Mesenteric fat pad (tissue), 1 donor: ENCODE measurements at places on chromosomes 11 and 22. TPM values are rescaled to one million over a fixed set of nuclear protein-coding genes. Genes with fewer than 3 reads are reported as not detected.
A peak's percentile ranks its signal among the peaks of the same experiment; 100 is the strongest.

GRCh38 chr11:69311767-69312385 is 17.9 kb downstream of the MYEOV start:
- peak; percentile 85 for DNase-seq

- DNase-seq, result no peak
Measured at GRCh38 chr11:72244060-72244360, at the start of gene PHOX2A. TSS of gene PHOX2A (minus strand) at chr11:72244176. CDS start at chr11:72244004, 172 bp downstream.

- DNase-seq, result no peak
Measured at GRCh38 chr11:13242564-13242963, 35.0 kb upstream of the BMAL1 start.

GRCh38 chr11:73426219-73426850 is 50.1 kb downstream of the RELT start:
- no peak for DNase-seq

GRCh38 chr22:34934261-34934660 is 131.7 kb upstream of the ISX start:
- DNase-seq, result no peak

- no peak for DNase-seq
Measured at GRCh38 chr22:32713737-32714457, 87.6 kb upstream of the TIMP3 start.

DNA sequence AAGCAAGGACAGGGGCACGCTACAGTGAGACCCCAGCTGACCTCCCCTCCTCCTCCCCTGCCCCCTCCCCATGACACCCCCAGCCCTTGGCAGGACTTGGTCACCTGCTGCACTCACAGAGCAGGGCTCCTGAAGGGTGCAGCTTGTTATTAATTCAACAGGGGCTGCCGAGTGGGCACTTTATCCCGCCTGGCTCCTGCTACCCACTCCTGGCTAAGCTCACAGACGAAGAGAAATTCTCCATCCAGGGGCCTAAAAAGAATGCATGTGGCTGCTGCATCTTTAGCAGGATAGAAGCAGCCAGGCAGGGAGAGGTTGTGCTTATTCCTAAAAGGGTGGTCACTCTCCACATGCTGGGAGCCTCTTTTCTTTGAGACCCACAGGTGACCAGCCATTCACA is 40.3 kb downstream of the GALNT18 start:
- DNase-seq, result no peak

DNA sequence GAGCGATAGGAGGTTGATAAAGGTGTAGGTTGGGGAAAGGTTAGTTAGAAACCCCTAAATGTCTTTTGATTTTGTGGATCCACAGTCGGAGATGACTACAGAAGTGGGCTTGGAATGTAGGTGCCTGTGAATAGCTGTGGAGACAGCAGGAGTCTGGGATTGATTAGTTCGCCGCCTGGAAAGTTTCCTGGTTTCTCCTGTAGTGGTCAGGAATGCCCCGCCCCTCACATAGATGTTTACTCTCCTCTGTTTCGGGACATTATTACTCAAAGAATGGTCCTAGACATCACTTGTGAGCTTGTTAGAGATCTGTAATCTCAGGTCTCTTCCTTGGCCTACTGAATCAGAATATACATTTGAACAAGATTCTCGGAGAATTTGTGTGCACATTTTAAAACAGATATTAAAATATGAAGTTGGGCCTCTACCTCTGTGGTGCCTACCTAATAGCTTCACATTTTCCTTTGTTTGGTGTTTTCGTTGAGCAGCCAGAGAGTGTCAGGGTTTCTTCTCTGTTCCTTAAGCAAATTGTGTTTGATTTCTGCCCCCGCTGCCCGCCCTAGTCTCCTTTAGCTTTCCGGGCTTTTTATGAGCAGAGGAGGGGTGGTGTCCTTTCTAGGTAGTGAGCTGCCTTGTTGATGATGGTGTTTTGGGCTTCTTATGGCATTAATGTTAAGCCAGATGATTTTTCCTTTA is 89.4 kb downstream of the PPP6R3 start:
- DNase-seq, result no peak

- no peak for DNase-seq
Measured at GRCh38 chr11:61126256-61126655, 24.0 kb downstream of the CD5 start.

- no peak for DNase-seq
Measured at GRCh38 chr22:23031381-23031780, 38.9 kb upstream of the GNAZ start.

DNA sequence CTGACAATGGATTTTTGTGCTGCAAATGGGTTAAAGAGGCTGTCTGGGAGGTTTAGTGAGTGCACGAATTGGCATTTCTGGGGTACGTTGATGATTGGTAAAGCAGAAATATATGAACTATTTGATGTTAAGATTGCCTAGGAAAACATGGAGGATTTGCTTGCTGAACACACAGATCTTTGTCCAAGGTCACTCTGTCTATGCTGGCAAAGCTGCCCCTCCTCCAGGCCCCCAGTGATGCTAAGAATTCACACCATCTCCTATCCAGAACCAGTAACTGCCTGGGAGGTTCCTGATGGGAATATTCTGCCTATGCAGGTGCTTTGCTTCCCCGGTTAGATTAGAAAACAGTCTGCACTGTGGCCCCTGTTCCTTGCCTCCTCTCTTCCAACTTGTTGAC is 5.8 kb downstream of the MTNR1B start:
- DNase-seq, result no peak

GRCh38 chr11:96969251-96969650 is 579.4 kb downstream of the JRKL start:
- no peak for DNase-seq

- DNase-seq, result no peak
Measured at GRCh38 chr11:1566381-1567051, 5.6 kb downstream of the DUSP8 start.

- no peak for DNase-seq
Measured at GRCh38 chr11:125525303-125525702, 29.2 kb upstream of the FEZ1 start.

GRCh38 chr11:68546555-68546954 is 86.0 kb downstream of the PPP6R3 start:
- no peak for DNase-seq

- no peak for DNase-seq
Measured at GRCh38 chr11:72338741-72339140, 94.8 kb upstream of the PHOX2A start.

Gene CD151
- total RNA-seq, result 776 TPM

Gene OR52N4
- total RNA-seq, result not detected

Gene PNPLA5
- total RNA-seq, result not detected
